Muscle of back (tissue), 13 donors: ENCODE measurements at places on chromosomes 11 and 22.

DNA sequence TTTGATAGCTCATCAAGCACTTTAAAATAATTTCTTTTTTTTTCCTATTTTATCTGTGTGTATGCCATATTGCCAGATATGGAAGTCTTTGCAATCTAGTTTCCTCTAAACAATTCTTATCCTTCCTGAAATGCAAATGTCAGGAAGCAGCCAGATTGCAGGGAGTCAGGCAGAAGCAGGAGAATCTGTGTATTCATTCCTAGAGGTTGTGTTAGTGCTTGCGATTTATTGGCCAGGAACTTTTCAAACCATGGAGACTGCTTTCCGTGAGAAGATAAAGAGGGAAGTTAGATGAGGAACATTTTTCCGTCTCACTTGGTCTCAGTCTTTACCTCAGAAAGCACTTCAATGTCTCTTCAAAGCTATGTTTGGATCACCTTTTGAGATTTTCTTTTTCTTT is 91.9 kb downstream of the GRAMD1B start:
- DNase-seq, result no peak

GRCh38 chr22:20218326-20218872 is 49.7 kb downstream of the RTN4R start:
- no peak for DNase-seq

- no peak for DNase-seq
Observed at GRCh38 chr11:105393326-105393725, 216.5 kb upstream of the GRIA4 start.

DNA sequence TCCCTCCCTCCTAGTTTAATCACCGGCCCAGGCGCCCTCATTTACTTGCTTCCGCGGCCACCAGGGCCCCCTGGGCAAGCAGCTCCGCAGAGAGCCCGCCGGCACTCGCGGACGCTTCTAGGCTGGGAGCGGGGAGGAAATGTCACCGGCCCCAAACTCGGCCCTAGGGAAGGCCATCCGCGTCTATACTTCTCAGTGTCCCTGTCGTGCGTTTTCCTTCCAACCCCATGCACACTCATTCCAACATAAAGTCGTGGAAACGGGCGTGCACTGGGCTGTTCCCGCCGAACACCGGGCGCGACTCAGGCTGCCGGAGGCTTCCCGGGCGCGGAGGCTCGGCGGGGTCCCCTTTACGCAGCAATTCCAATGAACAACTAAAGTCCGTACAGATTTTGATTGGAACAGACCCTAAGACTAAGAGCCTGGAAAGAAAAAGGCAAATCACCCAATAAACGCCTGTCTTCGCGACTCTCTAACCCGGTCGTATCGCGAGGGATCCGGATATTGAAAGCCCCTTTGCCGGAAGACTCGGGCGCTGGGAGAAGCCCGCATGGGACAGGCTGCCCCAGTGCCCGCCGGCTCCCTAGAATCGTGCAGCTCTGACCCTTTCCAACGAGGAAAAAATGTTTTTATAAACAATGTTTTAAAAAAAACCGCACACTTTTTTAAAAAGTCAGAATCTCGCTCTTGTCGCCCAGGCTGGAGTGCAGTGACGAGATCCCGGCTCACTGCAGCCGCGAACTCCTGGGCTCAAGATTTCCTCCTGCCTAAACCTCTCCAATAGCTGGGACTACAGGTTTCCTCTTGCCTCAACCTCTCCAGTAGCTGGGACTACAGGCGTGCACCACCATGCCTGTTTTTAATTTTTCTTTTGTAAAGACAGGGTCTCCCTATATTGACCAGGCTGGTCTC is 1.3 kb upstream of the BARX2 start:
- no peak for DNase-seq

DNA sequence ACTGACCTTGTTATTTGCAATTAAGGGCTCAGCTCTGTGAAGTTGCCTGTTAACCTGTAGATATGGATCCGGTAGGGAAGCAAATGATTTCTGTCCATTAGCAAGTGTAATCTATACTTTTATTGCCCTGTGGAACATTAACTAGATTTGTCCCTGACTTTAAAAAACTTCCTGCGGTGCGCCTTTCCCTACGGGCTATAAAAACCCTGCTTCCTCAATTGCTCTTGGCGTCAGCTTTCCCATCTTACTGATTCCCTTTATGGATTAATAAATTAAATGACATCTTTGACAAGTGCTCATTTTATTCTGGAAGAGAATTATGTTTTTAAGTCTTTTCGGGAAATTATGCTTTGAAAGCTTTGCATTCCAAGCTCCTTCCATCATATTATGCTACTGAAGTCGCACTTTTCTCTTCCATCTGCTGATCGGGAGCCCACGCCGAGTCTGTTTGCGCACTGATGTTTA is 18.3 kb upstream of the CLMP start:
- no peak for DNase-seq

DNA sequence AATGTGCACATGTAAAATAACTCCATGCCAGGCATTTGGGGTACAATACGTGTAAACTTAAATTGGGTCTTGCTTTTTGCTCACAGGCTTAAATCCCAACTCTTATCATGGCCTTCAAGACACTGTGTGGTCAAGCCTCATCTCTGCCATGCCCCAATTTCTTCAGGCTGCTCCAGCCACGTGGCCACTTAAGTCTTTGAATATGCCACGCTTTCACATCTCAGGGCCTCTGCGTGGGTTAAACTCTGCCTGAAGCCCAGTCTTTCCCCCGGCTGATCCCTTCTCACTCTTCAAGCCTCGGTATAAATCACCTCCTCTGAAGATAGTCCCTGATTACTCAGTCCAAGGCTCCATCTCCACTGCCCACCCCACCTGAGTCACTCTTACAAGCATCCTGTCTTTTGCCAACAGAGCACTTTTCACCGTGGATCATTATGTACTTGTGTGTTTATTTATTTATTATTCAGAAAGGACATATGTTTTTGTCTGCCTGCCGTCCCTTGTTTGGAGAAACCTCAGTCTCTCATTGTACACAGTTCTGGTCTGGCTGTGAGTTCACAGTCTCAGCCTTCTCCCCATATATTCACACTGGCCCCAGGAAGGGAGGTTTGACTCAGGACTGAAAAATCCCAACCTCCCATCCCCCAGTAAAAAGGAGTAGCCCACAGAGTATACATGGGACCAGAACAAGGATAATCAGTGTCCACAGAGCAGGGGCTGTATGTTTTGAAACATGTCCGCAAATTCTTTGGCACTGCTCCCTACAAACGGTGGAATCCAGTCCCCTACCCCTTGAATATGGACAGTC is 344.7 kb downstream of the MN1 start:
- no peak for DNase-seq

DNA sequence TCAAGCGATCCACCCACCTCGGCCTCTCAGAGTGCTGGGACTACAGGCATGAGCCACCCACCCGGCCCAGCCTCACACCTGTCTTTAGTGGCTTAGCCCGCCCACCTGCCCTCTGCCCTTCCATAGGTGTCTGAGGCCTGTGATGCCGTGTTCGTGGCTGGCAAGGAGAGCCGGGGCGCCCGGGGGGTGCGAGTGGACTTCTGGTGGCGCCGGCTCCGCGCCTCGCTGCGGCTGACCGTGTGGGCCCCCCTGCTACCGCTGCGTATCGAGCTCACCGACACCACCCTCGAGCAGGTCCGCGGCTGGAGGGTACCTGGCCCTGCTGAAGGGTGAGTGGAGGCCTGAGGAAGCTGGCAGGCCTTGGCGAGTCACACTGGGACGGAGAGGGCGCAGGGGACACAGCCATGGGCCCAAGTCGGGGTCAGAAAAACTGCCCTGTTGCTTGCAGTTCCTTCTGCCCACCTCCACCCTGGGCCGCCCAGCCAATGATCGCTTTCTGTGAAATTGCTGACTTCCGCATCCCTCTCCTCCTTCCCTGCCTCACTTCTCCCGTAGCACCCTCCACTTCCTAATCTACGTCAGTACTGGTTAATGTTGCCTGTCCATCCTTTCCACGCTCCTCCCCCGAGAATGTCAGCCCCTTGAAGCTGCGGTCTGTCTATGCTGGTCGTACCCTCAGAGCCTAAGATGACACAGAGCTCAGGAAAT is 9.3 kb downstream of the TMEM132A start:
- no peak for DNase-seq

GRCh38 chr11:78742430-78742829 is 167.8 kb upstream of the NARS2 start:
- no peak for DNase-seq

DNA sequence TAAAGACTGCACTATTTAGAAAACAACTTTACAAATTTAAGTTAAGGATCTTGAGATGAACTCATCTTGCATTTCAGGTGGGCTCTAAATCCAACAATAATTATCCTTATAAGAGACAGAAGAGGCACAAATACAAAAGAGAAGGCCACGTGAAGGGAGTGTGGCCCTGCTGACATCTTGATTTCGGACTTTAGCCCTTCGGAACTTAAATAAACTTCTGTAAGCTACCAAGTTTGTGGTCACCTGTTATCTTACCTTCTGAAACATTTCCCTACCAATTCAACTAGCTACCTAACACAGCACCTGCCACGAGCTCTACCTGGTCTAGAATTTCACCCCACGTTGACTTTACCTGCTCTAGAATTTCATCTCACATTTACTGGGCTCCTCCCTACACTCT is 42.9 kb upstream of the ARHGAP32 start:
- DNase-seq, result no peak

- DNase-seq, result no peak
Observed at GRCh38 chr22:20648306-20648903, 125.5 kb upstream of the SERPIND1 start.

- DNase-seq, result no peak
Observed at GRCh38 chr11:94593030-94593429, 25.9 kb downstream of the PIWIL4 start.

- DNase-seq, result no peak
Observed at GRCh38 chr11:107740271-107740670, 28.4 kb upstream of the SLN start.

GRCh38 chr11:88384004-88384668 is 46.6 kb upstream of the CTSC start:
- no peak for DNase-seq

GRCh38 chr11:59894616-59895015 is 16.0 kb downstream of the OOSP3 start:
- no peak for DNase-seq

GRCh38 chr22:35150183-35151107 is 84.5 kb downstream of the ISX start:
- DNase-seq, result peak; percentile 78

DNA sequence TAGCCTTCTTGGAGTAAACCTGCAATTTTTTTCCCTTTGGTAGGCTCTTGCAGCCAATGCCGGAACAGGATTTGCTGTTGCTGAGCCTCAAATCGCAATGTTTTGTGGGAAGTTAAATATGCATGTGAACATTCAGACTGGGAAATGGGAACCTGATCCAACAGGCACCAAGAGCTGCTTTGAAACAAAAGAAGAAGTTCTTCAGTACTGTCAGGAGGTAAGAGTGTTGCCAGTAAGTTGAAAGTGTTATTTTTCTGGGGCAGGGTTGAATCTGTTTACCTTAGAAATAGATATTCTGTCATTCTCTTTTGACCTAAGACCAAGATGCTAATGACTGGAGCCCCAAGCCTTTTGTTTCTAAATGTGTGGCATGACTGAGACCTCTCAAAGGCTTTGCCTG is 39.7 kb downstream of the APLP2 start:
- no peak for DNase-seq

DNA sequence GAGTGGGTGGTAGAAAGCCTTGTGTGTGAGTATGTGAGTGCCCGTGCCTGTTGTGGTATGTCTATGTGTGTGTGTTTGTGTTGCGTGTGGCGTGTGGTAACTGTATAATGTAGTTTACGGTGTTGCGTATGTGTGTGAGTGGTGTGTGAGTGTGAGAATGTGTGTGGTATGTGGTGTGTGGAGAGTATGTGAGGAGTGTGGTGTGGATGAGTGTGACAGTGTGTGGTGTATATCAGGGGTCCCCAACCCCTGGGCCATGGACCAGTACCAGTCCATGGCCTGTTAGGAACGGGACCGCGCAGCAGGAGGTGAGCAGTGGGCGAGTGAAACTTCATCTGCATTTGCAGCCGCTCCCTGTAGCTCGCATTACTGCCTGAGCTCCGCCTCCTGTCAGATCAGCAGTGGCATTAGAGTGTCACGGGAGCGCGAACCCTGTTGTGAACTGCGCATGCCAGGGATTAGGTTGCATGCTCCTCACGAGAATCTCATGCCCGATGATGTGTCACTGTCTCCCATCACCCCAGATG is 5.7 kb downstream of the UPK3A start:
- DNase-seq, result peak; percentile 60

GRCh38 chr11:15113381-15113780 is 1.3 kb upstream of the INSC start:
- no peak for DNase-seq

GRCh38 chr11:12356944-12357655 is 20.3 kb upstream of the PARVA start:
- no peak for DNase-seq

- DNase-seq, result no peak
Observed at GRCh38 chr11:122264121-122264520, 148.1 kb upstream of the BLID start.

DNA sequence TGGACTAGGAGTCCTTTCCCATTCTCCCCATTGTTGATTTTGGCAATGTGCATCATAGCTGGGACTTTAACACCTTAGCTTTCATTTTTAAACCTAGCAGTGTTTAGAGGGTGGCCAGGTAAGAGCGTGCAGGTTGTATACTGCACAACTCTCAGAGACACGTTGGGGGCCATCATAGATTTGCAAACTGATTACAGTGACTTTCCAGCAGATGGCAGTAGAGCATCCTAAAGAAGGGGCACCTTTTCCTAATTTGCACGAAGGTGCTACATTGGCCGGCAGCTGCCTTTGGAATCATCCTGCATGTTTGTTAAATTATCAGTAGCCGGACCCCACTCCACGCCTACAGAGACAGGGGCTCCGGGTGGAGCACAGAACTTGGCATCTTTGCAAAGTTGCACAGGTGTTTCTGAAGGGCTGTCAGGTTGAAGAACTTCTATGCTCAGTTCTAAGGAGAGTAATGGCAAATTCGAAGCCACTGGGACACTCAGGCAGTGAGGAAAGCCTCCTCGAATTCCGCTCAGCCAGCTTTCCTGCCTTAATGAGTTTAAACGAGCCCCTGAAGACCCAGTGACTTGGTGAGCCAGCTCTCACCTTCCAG is 7.7 kb downstream of the LHFPL7 start:
- peak; percentile 46 for DNase-seq

DNA sequence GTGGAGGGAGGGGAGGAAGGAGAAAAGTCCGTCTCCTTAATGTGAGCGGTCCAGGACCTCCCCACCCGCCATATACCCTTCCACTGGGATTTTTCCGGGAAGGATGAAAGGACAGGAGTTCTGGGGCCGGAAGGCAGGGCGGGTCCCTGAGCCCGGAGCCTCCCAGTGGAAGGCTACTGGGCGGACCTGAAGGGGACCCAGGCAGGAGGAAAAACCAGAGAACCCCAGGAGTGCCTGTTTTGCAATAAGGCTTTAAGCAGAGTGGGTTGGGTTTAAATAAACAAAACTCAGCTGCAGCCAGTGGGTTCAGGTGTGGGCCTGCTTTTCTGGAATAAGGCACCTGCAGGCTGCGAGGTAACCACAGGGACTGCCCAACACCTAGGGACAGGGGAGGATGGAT is 1.7 kb upstream of the CELSR1 start:
- no peak for DNase-seq
